ENCODE measurements at places on chromosomes 11 and 22. TPM values are rescaled to one million over a fixed set of nuclear protein-coding genes. Genes with fewer than 3 reads are reported as not detected.

Gene TMPRSS13
- not detected for total RNA-seq

Gene MUC5AC
- not detected for total RNA-seq

Gene IL18BP
- total RNA-seq, result 4.6 TPM

Gene HBG2
- not detected for total RNA-seq

Gene NCF4
- total RNA-seq, result 0.17 TPM

Gene CRYBA4
- not detected for total RNA-seq

Gene CCDC116
- total RNA-seq, result 0.17 TPM

Gene PLXNB2
- 135 TPM for total RNA-seq

Gene ABCC8
- total RNA-seq, result not detected

Gene CCDC81
- total RNA-seq, result 0.23 TPM

Gene EIF3D
- 462 TPM for total RNA-seq

Gene IGLL5
- total RNA-seq, result not detected

Gene YPEL4
- total RNA-seq, result 0.05 TPM

Gene C22orf42
- total RNA-seq, result not detected

Gene PAX6
- total RNA-seq, result not detected

Gene DDIAS
- total RNA-seq, result 4.6 TPM

Gene CBLIF
- total RNA-seq, result not detected

Gene CTSF
- total RNA-seq, result 27.8 TPM

Gene RAB3IL1
- 9.9 TPM for total RNA-seq

Gene HBG1
- total RNA-seq, result not detected

Gene OR56A1
- total RNA-seq, result 0.14 TPM

Gene CRYBB2
- total RNA-seq, result not detected

Gene MS4A12
- total RNA-seq, result not detected

Gene CBX6
- 22.1 TPM for total RNA-seq

Gene TMEM184B
- total RNA-seq, result 49.4 TPM

Gene ISX
- total RNA-seq, result not detected

Gene POU2F3
- total RNA-seq, result not detected

Gene PAK1
- 0.51 TPM for total RNA-seq

Gene PLEKHA7
- 6.4 TPM for total RNA-seq

Gene TP53AIP1
- total RNA-seq, result not detected

Gene MMP8
- total RNA-seq, result not detected

Gene CNIH2
- total RNA-seq, result not detected

Gene OR51B2
- not detected for total RNA-seq

Gene CHST1
- 15.7 TPM for total RNA-seq

Gene DLG2
- total RNA-seq, result 0.51 TPM

Gene USH1C
- not detected for total RNA-seq

Gene MS4A8
- not detected for total RNA-seq

Gene OR51E2
- total RNA-seq, result not detected

Gene C2CD2L
- 5.6 TPM for total RNA-seq

Measured in dermis blood vessel endothelial cell (primary cell).